ENCODE measurements at places on chromosomes 7 and 10.
A peak's percentile ranks its signal among the peaks of the same experiment; 100 is the strongest.

GRCh38 chr10:127137391-127137790 is 59.0 kb downstream of the INSYN2A start:
- DNase-seq, result no peak

- no peak for DNase-seq
These were observed 3.2 kb upstream of the TMEM273 start for GRCh38 chr10:49191349-49191748.

DNA sequence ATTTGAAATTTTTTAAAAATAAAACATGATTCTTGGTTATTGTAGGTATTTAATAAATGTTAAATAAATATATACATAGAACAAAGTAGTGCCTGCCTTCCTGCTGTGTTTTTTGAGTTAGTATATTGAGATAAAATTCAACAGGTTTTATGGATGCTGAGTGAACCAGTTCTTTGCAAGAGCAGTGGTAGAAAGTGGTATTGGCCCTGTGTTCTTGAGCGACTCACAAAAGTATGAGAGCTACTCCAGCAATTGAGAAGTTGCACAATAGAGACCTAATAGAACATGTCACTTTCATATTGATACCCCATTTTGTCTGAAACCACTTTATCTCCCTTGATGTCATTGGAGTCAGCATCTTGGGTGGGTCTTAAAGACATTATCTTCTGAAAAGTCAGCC is 32.6 kb upstream of the GJD4 start:
- DNase-seq, result peak; percentile 38

- no peak for DNase-seq
These were observed 397 bp upstream of the NFE2L3 start for GRCh38 chr7:26151650-26151952.

- no peak for DNase-seq
These were observed 44.7 kb downstream of the PDE1C start for GRCh38 chr7:32025381-32026082.

DNA sequence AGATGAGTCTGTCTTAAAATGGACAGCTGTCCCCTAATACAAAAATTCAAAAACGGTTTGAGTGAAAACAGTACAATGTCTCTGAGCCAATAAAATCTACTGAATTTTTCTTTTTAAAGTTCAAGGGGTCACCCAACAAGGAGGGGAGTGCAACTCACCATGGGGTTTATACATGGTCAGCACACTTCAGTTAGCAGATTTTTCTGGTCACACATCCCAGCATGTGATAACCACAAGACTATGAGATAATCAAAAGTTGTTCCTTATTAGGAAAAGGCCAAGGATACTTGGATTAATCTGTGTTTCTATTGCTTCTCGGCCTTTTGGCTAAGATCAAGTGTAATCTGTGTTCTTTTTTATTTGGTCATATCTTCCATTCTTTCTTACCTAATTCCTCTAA is 31.6 kb downstream of the ABCB5 start:
- DNase-seq, result no peak

DNA sequence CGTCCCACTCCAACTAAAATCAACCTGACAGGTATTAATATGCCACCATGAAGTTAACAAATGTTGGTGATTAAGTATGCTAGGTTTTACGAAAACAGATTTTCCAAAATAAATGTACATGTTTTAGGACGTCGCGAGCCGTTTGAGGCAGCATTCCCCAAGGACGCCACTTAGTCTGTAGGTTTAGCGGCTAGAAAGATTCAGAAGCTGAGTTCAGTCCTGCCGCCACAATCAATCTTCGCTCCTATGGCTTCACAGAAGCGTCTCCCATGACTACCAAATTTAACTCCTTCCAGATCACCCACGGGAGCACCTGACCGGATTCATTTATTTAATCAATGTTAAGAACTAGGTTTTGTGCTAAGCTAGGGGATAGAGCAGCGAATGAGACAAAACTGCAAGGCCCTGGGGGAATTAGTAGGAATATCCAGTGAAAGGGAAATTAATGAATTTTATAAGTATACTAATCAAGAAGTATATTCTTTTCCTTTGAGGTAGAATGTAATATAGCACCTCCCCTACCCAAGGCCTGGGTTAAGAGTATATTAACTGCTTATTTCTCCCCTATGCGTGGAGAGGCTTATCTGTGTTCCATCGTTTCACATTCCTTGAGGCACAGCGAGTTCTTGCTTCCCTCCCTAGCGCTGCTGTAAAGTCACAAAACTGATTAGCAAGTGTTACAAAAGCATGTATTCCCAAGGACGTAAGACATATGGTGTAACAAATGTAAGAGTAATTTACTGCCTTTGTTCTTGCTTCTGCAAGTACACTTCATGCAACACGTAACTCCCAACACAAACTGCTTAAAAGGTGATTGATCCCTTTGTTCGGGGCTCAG is 994 bp upstream of the CYP51A1 start:
- DNase-seq, result peak; percentile 37

GRCh38 chr7:6558837-6559236 is 7.6 kb upstream of the GRID2IP start:
- DNase-seq, result peak; percentile 83

DNA sequence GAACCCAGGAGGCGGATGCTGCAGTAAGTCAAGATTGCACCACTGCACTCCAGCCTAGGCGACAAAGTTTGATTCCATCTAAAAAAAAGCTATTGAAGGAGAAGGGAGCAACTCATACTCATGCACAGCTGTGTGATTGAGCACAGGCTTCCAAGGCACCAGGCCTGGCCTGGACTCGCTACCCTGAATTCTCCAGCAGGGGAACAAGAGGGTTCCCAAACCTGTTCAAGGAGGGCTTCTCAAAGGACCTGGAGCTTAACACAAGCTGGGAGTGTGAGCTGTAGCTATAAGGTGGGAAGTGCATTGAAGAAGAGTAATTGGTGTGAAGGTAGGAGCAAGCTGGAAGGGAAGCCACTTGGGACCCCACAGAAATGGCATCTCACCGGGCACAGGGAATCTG is 15.1 kb upstream of the DDIT4 start:
- no peak for DNase-seq

GRCh38 chr7:106058928-106059324 is 53.2 kb downstream of the SYPL1 start:
- DNase-seq, result no peak

- DNase-seq, result peak; percentile 13
These were observed 683.9 kb downstream of the MAGI2 start for GRCh38 chr7:78769481-78770101.

- DNase-seq, result no peak
These were observed 66.0 kb downstream of the ENO4 start for GRCh38 chr10:116915340-116915739.

DNA sequence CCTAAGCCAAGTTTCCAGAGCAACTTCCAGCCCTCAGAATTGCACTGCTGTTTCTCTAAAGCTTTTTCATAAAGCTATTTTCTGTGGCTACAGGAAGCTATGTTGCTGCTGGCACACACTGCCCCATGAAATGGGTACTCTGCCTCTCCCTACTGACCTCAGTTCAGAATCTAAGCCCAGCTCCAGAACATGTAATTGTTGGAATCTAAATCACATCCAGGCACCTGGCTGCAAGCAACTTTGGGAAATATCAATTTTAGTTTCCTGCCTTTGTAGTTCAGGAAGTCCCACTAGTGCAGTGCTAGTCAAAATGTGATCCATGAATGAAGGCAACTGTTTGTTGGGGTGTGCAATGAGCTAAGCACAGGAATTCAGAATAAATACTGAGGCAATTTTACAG is 226.2 kb downstream of the THSD7A start:
- no peak for DNase-seq

DNA sequence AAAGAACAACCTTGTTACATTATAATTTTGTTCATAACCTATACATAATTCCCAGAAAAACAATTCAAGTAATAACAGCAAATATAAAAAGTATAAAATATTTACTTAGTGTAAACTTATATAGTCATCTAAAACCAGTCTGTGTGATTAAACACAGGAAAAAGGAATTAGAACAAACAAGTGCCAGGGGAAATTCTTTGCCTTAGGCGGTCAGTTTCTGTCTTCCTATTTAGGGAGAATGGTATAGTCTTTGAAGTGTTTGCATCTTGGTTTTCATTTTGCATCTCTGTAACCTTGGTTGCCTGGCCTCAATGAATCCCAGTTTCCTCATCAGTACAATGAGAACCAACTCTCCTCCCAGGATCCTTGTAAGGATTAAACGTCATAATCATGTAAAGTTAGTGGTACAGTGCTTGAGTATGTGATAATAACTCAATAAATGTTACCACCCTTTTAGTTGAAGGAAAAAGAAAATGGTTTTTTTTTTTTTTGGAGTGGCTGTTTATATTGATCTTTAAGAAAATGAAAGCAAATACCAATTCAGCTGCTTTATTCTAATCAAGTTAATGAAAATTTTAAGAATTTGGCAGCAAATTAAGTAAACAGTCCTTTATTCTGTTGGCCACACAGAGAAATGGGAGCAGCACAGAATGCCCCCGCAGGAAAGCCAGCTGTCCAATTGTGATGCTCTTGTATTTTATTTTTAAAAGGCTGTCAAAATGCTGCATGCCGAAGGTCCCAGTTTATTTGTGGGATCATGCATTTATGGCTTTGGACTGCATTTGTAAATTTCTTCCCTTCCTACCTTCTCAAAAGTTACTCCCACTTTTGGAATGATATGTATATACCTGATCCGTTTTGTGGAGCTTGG is 61.8 kb downstream of the SHH start:
- DNase-seq, result no peak

GRCh38 chr10:33001908-33002492 is 44.0 kb upstream of the ITGB1 start:
- DNase-seq, result no peak

DNA sequence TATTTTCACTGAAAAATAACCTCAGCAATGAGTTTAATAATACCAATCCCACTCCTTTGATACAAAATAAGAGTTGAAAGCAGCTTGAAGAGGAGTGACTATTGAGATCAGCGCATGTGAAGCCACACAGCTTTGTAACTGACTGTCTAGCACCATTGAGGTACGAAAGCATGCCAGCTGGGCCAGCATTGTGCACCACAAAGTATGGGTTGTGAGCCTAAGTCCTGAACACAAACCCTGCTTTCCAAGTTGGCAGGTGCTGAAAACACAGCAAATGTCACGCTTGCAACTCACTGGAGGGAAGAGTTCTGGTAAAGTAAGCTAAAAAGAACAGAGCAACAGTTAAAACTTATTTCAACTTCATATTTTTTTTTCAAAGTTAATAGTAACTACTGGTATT is 4.0 kb upstream of the FAM53B start:
- no peak for DNase-seq

DNA sequence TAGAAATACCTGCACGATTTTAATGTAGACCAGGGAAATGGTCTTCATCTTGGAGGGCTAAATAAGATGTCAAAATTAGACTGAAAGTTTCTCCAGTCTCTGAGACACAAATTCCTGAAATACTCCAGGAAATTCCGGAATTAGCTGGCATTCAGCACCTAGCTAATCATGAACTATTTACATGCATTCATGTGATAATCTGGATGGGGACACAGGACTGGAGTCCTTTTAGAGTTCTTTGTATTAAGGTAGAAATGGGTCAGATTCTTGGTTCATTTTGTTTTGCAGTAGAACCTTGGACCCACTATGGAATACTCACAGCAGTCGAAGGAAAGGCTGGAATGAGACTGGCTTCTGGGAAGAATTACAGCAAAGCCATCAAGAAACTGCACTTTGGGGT is 65.3 kb upstream of the MDFIC start:
- DNase-seq, result peak; percentile 38

DNA sequence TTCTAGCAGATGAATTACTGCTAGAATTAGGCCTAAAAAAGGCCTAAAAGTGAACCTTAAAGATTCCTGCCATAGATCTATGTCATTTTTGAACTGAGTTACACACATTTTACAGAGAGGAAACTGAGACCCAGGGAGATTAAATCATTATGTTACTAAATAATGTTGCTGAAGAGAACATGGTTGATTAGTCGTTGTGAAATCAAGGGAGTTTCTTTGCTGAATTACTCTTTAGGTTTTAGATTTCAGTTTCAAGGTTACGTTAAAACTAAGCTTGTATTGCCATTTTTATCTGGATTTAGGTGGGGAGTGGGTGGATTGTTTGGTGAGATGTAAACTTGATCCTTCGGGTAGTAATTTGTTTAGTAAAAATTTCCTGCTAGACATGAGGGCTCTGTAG is 21.3 kb downstream of the CDK14 start:
- DNase-seq, result no peak

DNA sequence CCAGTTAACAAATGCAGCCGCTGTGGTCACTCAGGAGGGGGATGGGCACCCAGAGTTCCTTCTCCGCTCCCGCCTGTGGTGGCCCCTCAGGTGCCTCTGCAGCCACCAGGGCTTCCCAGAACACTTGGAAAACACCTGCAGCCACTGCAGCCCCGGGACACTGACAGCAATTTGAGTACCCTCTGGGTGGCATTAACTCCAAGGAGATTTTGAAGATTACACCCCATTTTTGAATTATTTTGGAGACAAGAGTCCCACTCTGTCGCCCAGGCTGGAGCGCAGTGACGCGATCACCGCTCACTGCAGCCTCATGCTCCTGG is 32.2 kb downstream of the IL15RA start:
- no peak for DNase-seq

GRCh38 chr10:107631876-107632275 is 467.4 kb upstream of the SORCS1 start:
- DNase-seq, result no peak

- peak; percentile 58 for DNase-seq
These were observed 466.6 kb upstream of the IGFBP3 start for GRCh38 chr7:46387646-46388045.

GRCh38 chr10:97365761-97366351 is 31.3 kb upstream of the FRAT2 start:
- DNase-seq, result no peak

- no peak for DNase-seq
These were observed 329.9 kb upstream of the CELF2 start for GRCh38 chr10:10687751-10688150.

DNA sequence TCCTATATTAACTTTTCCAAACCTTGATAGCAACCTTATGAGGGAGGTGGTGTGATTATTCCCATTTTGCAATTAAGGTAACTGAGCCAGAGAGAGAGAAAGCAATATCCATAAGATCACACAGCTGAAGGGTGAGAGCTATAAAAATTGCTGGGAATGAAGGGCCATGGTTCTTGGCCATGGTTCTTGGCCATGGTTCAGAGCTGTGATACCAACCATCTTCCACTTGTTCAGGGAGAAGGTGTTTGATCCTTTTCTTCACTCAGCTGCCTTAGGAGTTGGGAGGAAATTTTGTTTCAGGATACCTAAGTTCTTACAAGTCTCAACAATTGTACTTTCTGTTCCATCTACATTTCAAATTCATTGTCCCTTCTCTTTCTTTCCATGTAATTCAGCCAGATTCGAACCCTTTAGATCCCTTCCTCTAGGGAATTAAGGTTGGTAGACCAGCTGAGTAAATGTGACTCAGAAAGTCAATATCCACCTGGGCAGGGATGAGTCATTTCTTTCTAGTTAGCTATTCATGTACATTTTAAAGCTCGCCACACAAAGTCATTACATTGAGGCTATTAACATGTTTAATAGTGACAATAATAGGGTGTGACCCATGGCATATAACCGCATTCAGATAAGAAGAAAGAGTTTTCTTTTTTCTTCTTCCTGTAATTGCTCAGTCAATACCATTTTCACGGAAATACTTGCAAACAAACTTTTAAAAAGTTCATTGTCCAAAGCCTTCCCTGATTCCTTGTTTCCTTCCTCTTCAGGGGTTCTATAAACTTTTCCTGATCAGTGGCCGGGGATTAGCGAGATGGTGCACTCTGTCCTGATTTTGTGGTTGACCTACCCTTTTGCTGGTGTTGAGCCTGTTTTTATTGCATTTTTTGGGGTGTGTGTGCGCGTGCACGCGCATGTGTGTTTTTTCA is 143.4 kb downstream of the TCF7L2 start:
- DNase-seq, result peak; percentile 77

Data from ELR (cell line).